ENCODE measurements at places on chromosomes 3 and 15.
A peak's percentile ranks its signal among the peaks of the same experiment; 100 is the strongest.

GRCh38 chr3:160968761-160969160, 136.4 kb downstream of the B3GALNT1 start:
- DNase-seq = no peak

- DNase-seq = no peak
Measured at GRCh38 chr15:41276831-41277230, 45.8 kb downstream of the CHP1 start.

DNA sequence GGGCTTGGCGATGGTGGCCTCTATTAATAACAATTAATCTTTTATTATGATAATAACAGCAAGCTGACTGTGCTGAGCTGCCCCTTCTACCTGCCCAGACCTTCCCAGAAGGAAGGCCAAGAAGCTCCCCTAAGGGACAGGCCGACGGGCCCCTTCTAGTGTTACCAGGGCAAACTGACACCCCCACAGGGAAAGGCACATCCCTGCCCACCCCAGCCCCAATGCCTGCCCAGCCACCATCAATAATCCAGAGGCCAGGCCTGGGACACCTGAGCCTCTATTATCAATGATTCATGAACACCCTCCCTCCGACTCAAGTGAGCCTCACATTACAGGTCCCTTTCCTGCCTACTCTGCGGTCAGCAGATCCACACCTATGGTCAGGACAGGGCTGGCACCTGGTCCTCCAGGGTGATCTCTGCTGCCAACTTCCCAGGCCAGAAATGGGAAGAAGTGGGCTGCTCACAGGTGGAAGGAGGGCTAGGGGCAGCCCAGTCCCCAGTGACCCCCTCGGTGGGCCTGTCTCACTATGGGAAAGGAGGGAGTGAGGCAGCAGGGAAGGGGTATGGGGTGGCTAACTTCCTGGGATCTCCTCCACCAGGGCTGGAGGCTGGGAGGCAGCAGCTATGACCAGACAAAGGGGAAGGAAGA, 1.8 kb downstream of the TWF2 start:
- peak; percentile 46 for DNase-seq

DNA sequence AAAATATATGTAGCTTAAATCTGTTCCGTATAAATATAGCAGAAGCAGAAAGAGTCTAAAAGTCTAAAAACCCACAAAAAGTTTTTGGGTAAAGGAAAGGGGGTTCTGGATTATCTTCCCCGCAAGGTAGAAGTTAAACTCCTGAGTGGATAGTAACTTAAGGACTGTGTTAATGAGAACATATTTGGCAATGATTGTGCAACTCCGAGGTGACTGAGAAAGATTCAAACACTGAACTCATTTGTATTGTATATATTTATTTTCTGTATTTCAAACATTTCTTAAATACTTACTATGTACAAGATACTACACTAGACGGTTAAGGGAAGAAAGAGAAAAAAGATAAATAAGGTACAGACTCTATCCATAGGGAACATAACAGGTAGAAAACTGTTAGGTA, 72.7 kb upstream of the PPIB start:
- DNase-seq = no peak

DNA sequence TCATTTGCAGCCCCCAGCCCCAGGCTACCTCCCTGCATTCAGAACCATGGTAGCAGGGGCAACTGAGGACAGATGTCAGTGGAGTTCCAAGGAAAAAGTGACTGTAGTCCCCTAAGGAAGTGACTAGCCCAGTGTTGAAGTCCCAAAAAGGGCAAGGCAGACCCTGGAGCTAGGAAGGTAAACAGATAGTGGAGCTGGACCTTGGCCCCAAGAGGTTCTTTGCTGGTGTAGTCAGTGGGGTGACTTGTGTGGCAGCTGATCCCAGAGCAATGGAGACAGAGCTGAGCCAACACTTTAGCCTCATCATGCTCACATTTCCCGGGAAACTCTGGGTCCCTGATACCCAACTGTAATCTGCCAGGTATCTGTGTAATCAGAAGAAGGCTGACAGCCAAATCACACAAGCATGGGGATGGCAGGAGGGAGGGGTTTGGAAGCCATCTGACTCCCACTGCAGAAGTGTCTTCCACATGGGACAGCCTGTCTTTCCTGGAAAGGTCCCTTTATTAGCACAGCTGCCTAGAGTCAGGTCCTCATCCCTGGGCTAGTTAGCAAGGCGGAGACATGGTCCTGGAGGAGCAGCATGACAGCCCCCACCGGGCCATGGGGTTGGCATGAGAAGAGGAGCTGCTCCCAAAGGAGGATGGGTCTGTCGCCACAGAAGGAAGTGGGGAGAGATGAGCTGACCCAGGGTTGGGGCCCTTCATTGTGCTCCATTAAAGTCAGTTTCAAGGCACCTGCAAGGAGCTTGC, 39.8 kb downstream of the PXYLP1 start:
- no peak for DNase-seq

DNA sequence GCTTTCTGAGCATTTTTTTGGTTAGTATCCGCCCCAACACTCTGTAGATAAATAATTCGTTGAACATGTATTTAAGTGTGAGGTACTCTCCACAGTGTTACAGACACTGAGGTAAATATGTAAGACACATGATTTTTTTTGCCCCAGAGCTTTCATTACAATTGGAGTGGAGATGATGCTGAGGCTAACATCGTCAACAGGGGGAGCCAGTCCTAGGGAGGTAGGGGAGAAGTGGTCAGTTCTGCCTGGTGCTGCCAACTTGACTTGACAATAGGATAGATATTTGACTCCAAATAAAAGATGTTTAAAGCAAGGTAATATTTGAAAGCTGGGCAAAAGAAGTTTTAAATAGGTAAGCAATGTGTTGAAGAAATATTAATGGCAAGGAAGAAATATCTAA, 295.7 kb downstream of the UNC13C start:
- no peak for DNase-seq

- no peak for DNase-seq
Measured at GRCh38 chr3:11212299-11212608, 58.0 kb downstream of the HRH1 start.

GRCh38 chr3:15708882-15709677, 88.7 kb downstream of the ANKRD28 start:
- DNase-seq = no peak

GRCh38 chr3:149833241-149833640, 20.2 kb downstream of the RNF13 start:
- DNase-seq = no peak

DNA sequence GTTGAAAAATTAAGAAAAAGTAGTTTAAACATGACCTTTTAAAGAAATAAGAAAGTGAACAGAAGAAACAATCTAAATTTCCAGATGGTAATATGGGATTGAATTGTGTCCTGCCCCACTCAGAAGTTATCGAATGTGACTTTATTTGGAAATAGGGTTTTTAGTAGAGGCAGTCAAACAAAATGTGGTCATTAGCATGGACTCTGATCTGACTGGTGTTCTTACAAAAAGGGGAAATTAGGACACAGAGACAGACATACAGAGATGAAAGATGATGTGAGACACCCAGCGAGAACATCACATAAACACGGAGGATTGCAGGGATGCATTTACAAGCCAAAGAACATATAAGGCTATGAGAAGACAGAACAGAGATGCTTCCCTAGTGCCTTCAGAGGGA, 73.2 kb downstream of the XRN1 start:
- no peak for DNase-seq

- DNase-seq = no peak
Measured at GRCh38 chr15:71463156-71463665, 347.1 kb upstream of the NR2E3 start.

GRCh38 chr3:139238281-139239030, 105.4 kb upstream of the MRPS22 start:
- DNase-seq = no peak

DNA sequence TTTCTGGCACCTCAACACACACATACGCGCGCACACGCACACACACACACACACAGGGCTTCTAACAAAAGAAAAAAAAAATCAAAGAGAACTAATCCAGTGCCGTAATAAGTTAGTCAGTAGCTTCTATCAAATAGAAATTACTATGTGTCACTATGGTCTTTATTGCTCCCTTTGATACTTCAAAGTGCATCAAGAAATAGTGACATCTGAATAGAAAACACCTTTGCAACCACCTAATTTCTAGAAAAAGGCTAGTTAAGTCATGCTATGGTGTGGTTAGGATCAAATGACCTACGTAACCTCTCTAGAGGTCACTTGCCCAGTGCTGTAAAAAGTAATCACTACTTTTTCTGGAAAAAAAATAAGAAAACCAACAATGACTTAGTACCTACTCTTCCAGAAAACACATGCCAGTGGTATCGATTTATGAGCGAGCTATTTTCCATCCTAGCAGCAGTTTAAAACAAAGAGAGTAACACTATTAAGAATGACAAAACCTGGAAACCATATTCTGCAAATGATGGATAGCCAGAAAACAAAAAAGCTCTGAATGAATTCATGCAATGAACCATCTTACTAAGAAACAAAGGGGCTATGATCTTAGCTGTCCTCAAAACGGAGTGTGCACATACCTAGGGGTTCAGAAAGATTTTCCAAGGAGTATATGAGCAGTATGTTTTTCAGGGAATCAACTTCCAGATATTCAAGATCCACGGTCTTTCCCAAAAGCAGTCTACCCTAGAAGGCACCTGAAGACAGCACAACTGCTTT, 6.8 kb downstream of the AVEN start:
- peak; percentile 64 for DNase-seq

DNA sequence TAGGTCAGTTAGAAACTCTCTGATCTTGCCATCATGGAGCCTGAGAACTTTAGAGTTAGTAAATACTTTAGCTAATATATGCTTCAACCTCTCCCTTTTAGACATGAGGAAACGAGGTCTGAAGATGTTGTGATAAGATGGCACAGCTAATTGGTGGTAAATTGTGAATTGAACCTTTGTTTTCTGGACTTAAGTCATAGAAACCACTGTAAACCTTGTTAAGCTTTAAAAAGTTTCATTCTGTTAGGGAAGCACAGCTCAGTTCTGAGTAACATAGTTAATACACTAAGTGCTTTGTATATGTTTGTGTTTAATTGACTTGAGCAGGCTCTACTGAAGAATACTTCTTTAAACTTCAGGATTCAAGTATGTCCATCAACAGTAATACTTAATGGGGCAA, 108.6 kb downstream of the AKAP13 start:
- no peak for DNase-seq

GRCh38 chr3:117719316-117719926, 1009.8 kb downstream of the TUSC7 start:
- peak; percentile 9 for DNase-seq

DNA sequence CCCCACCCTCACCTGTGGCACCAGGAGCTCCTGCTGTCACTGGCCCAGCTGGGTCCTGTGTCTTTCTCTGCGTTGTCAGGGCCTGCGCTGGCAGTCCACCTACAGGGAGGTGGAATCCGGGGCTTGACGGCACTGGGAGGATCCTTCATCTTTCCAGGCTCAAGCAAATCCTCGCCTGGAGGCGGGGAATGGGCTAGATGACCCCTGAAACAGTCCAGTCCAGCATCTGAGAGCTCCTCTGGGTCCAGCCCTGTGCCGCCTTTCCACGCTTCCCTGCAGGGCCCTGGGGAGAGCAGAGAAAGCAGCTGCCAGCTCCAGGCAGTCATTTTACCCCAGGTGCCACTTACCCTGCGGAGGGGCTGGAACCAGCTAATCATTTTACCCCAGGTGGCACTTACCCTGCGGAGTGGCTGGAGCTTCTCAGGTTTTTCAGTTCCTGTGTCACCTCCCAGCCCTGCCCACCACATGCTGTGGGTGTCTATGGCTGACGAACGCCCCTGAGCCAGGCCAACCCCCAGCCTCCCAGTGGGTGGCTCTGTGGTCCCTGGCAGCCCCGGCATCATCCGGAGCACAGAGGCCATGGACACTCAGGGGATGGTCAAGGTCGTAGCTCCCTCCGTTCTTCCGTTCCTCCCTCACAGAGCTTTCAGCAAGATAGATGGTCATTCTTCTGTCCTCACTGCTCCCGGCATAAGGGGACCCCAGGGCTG, 17.9 kb upstream of the ADIPOQ start:
- DNase-seq = no peak

DNA sequence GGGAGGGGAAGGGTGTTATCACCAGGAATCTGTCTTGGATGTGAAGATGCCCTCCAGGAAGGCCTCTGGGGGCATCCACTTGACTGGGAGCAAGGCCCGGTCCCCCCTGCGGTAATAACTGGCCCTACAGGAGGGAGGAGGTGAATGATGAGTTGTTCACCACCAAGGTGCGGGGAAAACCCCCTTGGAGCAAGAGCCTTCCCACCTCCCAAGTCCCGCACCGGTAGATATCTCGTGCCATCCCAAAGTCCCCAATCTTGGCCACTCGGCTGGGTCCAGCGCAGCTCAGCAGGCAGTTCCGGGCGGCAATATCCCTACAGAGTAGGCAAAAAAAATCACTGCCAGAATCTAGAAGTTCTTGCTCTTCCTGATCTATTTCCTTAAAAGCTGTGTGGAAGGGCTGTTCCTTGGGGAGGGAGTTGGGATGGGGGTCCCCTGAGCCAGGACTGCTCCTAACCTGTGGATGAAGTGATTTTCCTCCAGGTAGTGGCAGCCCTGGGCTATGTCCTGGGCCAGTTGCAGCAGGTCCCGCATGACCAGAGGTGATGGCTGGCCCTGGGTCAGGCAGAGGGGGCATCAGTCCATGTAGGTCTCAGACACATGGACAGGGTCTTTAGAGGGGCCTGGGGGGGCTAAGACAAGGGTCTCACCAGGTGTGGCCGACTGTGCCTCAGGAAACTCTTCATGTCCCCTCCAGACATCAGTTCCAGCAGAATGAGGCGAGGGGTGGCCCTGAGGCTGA, 8.7 kb downstream of the LTK start:
- no peak for DNase-seq

DNA sequence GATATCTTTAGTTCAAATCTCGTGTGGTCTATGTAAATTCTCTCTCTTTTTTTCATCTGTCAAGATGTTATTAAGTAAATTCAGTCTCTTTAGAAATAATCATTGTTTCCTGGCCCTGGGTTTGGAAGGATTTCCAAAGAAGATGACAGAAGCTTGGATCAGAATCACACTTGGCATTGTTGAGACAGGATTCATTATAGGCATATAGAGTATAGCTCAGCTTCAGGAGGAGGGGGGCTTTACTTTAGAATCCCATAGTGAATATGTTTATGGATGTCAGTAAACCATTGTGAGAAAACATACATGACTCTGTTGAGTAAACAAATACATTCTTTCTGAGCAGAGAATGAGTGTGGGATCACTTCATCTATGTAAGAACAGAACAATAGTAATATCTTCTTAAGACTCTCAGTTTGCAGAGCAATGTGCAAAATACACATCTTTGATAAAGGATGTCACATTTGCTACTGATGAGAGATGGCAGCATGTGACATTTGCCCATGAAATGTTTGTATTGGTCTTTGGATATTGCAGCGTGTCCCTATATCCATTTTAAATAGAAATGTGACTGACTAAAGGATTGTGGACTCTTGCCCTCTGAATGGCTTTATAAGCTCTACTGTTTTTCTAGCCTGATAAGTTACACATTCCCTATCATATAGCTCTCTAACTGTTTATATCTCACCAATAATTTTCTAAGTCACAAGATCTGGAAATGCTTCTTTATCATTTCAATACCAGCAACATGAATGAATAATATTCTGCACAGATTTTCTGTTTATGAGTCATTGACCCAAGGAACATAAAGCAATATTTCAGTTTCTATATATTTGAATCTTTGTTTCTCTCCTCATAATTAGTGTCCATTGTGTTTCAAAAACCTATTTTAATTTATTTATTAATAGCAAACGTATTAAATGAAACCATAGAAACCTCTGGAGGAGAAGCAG, 95.6 kb upstream of the THRB start:
- no peak for DNase-seq

- DNase-seq = no peak
Measured at GRCh38 chr3:14487821-14488220, 52.3 kb downstream of the GRIP2 start.

- no peak for DNase-seq
Measured at GRCh38 chr15:67750371-67750770, 74.9 kb upstream of the SKOR1 start.
